ENCODE measurements at places on chromosomes 7 and 10. TPM values are rescaled to one million over a fixed set of nuclear protein-coding genes. Genes with fewer than 3 reads are reported as not detected.

- DNase-seq, result no peak
These were observed 610.0 kb upstream of the MBL2 start for GRCh38 chr10:53382543-53382942.

GRCh38 chr10:63236113-63236935 is 103.2 kb downstream of the NRBF2 start:
- DNase-seq, result no peak

The BLNK gene
- total RNA-seq, result not detected

DNA sequence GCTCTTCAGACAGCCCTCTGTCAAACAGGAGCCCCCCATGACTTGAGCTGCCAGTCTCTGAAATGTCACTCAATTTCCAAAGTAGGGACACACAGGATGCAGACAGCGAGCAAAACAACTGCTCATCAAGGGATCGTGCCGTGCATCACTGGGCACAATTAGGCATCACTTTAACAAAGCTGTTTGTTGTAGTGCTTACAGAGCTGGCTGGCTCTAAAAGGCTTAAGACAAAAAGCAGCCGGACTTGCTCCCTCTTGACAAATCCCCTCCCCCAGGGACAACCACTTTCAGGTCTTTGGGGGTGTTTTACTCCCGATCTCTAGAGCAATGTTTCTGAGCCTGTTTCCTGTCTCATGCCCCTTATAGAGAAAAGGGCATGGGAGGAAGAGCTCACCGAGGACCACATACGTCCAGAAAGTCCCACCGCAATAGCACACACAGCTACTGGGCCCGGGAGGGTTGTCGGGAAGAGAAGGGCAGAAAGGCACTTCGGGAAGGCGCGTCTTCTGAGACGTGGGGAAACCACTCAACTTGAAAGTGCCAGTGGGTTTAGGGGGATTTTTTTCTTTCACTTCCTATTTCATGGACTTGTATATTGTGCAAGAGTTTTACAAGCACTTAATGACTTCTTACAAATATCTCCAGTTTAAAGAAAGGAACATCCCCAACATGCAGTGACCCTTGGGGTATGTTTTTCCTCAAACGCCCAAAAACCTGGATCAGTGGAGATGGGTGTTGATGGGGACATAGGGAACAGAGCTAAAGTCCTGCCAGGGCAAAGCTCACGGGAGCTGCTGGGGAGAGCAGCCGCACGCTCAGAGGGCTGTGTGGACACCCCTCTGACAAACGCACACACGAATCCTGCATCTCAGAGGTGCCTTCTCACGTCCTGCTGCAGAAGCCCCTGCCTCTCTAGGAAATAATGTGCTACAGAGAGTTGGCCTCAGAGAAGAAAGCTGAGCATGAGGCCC is 27.1 kb downstream of the LRRC20 start:
- DNase-seq, result no peak

The GPR26 gene
- total RNA-seq, result 0.07 TPM

- no peak for DNase-seq
These were observed 286.6 kb downstream of the BMPER start for GRCh38 chr7:34191771-34192479.

DNA sequence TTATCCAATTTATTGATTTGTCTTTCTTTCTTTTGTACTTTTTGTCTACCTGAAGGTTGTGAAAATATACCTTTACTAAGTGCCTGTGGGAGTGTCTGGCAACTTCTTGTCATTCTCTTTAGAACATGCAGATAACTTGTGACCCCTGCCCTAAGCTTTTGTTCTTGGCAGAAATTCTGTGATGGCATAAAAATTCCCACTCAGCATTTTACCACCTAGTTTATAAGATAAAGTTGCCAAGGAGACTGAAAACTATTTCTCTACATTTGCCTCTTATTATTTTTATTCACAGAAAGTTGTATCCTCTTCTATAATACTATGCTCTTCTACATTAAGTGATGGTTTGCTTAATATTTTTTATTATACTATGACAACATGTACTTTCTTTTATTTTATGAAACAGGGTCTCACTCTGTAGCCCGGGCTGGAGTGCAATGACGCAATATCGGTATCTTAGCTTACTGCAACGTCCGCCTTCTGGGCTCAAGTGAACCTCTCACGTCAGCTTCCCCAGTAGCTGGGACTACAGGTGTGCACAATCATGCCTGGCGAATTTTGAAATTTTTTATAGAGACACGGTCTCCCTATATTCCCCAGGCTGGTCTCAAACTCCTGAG is 683.5 kb downstream of the ANKRD7 start:
- no peak for DNase-seq

The MALRD1 gene
- 0.20 TPM for total RNA-seq

GRCh38 chr10:97505152-97505551 is 6.4 kb downstream of the UBTD1 start:
- no peak for DNase-seq

DNA sequence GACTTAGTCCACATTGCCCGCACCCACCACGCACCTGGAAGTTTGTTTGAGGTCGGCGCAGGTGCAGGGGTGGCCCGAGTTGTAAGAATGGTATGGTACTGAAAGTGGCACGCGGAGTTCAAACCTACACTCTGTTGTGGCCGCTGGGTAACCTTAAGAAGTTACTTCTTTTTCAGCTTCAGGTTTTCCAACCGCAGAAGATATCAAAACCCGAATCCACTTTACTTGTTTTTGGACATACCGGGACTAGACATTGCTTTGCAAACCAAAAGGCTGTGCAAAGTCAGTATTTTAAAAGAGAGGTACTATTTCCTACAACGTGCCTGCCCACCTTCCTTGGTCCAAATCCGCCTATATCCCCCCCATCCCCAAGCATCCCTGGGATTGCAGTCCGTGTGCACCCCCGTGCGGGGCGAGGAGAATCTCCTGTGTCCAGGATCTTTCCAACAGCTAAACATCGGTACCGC is 1.0 kb downstream of the IGFBP3 start:
- DNase-seq, result no peak

DNA sequence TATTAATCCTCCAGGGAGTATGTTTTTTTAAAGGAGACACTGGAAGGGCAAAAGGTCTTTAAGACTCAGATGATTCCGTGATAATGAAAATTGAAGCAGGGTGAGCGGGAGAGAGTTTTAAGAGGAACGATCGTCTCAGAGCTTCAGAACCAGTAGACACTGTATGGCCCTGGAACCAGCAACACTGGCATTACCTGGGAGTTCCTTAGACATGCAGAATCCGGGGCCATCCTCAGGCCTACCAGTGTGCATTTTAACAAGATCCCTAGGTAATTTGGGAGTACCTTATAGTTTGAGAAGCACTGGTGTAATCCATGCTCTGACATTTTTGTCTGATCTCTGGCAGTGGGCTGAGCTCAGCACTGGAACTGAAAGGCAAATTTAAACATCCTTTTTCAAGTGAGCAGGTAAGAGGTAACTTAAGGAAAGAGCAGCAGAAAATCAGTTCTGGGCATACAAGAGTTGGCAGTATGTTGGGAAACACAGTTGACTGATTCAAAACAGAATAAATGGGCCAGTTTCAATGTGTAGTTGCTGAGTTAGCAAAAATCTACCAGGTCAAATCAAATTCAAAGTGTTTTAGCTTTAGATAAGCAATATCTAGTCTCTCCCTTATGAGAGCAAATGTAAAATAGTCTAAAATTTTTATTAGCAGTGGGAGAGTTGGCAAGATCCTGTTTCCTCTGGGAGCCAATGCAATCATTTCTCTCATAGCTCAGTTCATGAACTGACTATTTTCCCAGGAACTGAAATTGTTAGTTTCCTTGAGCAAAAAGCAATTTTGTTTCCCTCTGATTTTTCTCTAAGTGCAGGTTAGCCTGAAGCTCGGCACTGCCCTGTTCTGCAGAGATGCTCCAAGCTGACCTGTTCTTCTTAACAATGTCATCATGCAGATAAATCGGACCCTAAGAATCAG is 97.2 kb upstream of the ELMO1 start:
- no peak for DNase-seq

DNA sequence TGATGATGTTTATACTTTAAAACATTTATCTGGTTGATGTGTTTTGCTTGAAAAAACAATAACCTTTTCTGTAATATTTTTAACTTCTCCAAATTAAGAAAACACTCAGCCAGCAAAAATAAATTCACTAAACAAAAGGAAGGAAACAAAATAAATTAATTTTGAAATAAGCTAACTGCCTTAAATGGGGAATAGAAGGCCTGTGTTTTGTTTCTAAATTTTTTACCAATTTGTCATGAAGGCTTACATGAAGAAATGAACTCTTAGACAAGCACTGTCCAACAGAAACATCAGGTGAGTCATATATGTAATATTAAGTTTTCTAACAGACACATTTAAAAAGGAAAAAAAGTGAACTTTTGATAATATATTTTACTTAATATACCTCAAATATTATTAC is 68.5 kb downstream of the LRRN3 start:
- DNase-seq, result no peak

- no peak for DNase-seq
These were observed 90.1 kb downstream of the ABCC2 start for GRCh38 chr10:99872367-99873162.

- no peak for DNase-seq
These were observed 8.9 kb upstream of the MRPS24 start for GRCh38 chr7:43877968-43878864.

GRCh38 chr7:53111031-53111430 is 75.6 kb downstream of the POM121L12 start:
- DNase-seq, result no peak

The HK1 gene
- 104 TPM for total RNA-seq

GRCh38 chr7:13894377-13894776 is 95.1 kb downstream of the ETV1 start:
- no peak for DNase-seq

GRCh38 chr7:70776627-70777101 is 355.3 kb upstream of the GALNT17 start:
- no peak for DNase-seq

The RAMP3 gene
- total RNA-seq, result 0.63 TPM

The H2BK1 gene
- total RNA-seq, result 0.97 TPM

GRCh38 chr10:62153191-62153590 is 115.5 kb downstream of the RTKN2 start:
- no peak for DNase-seq

The ANKRD2 gene
- not detected for total RNA-seq

The DGKB gene
- total RNA-seq, result 0.26 TPM

The RARRES2 gene
- total RNA-seq, result 59.9 TPM

DNA sequence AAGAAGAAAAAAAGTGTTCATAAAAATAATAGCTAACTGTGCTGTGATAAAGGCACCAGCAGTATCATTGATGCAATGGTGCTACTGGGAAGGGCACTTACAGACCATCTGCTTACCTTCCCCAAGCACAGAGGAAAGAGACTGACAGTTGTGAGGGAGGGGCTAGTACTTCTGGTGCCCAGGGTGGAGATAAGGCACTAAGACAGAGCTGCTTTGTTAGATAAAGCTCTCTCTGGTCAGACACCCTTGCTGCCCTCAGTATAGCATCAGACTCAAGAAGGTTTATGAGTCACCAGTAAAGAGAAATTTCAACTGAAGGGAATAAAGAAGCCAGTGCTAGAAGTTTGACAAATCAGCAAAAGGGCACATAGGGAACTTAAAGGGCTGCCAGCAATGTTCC is 325.6 kb downstream of the HPSE2 start:
- no peak for DNase-seq

GRCh38 chr7:30968294-30968693 is 4.5 kb downstream of the GHRHR start:
- no peak for DNase-seq

DNA sequence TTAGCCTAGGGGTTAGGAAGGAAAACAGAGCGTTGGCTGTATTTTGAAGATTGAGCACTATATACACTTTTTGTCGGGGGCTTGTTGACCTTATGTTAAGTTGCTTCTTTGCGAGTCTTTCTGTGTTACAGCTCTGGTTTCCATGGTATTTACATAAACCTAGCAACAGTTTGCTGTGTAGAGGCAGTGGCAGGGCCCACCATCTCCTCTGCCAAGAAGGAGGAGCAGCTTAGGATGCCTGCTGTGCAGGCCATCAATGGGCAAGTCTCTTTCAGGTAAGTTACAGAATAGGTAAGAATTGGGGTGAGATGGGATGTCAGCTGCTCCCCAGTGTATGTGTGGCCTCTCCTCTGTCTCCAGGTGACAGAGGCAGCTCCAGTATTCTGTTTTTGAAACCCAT is 485.5 kb downstream of the LRMDA start:
- DNase-seq, result no peak

The FKBP9 gene
- 17.7 TPM for total RNA-seq

- DNase-seq, result no peak
These were observed 32.2 kb upstream of the EXOC6 start for GRCh38 chr10:92816091-92816531.

The TEX36 gene
- total RNA-seq, result not detected

- peak; percentile 86 for DNase-seq
These were observed 1.4 kb downstream of the MAGI2 start for GRCh38 chr7:79452032-79452494.

- DNase-seq, result no peak
These were observed 86.9 kb upstream of the GATAD1 start for GRCh38 chr7:92360387-92360786.

GRCh38 chr10:2925631-2926030 is 141.7 kb upstream of the PFKP start:
- no peak for DNase-seq

DNA sequence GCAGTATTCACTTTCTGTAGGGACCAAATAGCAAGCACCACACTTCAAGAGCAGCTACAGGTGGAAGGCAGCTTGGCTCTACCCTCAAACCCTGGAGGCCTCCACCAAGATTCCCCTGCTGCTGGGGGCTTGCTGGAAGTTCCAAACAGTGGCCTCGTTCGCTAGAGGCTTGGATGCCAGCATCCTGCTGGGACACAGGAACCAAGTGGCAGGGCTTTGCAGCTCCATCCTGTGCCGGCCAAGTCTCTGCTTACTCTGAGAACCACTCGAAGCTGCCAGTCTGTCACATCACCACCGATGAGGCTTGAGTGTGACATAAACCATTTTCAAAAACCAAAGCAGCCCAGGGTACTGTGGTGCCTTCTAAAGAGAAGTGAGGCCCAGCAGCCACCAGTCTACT is 69.2 kb upstream of the UNC5B start:
- no peak for DNase-seq
